CD4-positive, alpha-beta memory T cell (primary cell): ENCODE measurements at places on chromosomes 2 and 18.

GRCh38 chr2:45339253-45339652 lies 271.8 kb downstream of the SRBD1 start:
- no peak for DNase-seq

DNA sequence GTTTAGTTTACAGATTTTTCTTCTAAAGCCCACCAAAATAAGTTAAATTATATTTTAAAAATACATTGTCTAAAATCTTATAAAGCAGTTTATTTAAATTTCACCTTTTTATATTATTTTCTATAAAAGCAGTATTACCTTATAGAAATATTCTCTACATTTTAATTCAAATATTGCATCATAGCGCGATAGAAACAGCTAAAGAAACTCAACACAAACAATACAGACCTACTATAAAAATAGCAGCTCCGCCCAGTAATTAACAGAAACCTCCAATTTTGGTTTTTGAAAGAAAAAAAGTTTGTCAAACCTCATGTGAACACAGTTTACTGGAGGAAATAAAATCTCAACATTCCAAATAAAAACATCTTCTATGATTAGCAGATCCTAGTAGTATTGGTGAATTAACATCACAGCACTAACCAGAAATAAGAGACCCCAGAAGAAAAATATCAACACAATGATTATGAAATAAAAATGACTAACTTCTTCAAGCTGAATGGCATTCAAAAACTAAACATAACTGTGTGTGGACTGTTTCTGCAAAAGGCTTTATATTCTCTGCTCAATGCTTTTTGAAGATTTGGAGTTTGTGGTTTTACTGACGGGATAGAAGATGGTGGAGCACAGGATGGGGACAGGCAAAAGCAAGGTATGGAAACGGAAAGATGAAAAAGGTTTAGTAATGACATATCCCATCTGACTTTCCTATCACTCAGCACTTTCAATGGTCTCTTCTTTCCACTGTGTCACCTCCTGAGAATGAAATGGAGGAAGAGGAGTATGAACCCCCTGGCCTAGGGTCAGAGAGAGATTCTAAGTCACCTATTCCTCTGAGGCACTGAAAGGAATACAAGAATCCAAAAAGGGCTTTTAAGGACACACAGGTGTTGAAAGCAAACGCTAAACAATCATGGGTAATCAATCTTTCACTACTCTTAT lies 17.5 kb downstream of the MAP4K3 start:
- no peak for DNase-seq

GRCh38 chr2:174760845-174761473 lies 3.3 kb downstream of the CHRNA1 start:
- no peak for DNase-seq

DNA sequence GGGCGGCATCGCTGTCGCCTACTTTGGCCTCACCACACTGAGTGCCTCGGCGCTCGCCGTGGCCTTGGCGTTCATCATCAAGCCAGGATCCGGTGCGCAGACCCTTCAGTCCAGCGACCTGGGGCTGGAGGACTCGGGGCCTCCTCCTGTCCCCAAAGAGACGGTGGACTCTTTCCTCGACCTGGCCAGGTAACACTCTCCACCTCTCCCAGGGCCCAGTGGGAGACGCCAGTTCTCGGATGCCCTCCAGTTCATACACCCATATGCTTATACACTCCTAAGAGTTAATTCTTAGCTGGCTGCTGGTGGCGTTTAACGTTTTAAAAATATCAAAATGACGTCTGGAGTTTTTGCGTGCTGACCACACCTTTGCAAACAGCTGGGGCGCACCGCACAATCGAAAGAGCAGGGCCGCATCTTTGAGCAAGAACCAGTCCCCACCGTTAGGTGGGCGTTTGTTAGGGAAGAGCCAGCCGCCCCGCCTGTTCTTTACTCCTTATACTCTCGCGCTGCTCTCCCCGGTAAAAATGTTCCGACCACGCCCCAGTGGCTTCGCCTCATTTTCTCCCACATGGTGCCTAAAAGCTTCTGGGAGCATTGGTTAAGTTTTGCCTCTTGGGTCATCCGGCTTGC lies 899 bp downstream of the SLC1A4 start:
- DNase-seq = no peak

- no peak for DNase-seq
Observed at GRCh38 chr2:236351966-236352525, 87.8 kb upstream of the ASB18 start.

GRCh38 chr2:7009207-7009911 lies 92.1 kb downstream of the RNF144A start:
- DNase-seq = no peak

DNA sequence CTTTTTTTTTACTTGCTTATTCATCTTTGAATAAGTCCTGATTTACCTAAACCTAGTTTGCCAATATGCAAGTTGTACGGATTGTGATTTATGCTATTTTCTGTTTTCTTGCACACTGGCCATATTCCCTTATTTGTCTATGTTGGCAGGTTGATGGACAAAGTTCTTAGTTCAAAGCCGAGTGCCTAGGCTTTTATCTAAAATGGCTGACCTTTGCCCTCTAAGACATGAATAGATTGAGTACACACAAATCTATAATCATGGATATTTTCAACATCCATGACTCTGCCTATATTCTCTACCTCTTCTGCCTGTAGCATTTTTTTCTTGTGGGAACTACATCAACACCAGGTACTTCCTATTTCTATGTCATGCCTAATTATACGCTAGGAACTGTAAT lies 171.7 kb downstream of the TMEFF2 start:
- DNase-seq = no peak
